Activated T-cell treated with anti-CD3 and anti-CD28 coated beads for 48 hours (primary cell): ENCODE measurements at places on chromosomes 7 and 10.

- DNase-seq = no peak
Observed at GRCh38 chr10:105674448-105674847, 1033.4 kb downstream of the SORCS3 start.

GRCh38 chr10:15197276-15197675 lies 28.8 kb upstream of the NMT2 start:
- DNase-seq = no peak

- DNase-seq = no peak
Observed at GRCh38 chr10:127400216-127400615, 148.9 kb upstream of the NPS start.

DNA sequence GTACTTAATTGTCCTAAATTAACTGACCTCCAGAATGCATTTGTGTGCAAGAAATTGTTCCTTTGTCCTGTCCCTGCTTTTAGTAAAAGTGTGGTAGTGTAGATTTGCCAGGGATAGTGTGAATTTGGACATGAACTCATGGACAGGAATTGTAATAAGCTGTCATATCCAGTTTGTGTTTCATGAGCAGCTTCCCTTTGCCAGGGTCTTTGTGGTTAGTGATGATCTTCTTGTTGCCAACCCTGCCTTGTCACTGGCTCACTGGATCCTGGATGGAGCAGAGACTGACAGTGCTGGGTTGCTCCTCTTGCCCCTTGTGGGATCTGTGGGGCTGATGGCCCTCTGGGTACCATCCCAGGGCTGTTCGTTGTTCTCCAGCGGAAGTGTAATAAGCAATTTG lies 110.1 kb downstream of the CCNY start:
- DNase-seq = no peak

DNA sequence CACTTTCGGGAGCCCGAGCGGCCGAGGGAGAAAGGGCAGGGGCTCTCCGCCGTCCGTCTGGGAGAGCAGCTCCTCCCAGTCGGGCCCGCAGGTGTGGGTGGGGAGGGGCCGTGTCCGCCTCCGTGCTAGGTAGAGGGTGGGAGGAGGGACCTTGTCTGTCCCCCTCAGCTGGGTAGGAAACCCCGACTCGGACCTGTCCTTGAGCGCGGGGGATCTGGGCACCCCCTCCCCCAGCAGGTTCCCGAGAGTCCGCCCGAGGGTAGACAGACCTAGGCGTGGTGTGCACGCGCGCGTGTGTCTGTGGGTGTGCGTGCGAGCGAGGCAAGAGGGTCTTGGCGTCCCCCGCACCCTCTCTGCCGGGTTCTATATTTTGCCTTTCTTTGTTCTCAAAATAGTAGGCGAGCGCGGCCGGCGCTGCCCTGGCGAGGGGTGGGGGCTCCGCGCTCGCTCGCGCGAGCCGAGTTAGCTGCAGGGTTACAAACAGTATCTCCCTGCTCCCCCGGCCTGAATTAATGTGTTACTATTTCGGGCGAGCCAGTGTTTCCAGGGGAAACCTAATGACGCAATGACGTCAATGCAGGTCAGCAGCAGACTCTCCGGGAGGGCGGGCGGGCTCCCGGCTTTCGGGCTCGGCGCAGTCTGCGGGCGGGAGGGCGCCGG lies 73.9 kb upstream of the LEP start:
- no peak for DNase-seq

GRCh38 chr7:148042935-148043631 lies 547.5 kb upstream of the C7orf33 start:
- no peak for DNase-seq

GRCh38 chr10:123995082-123995460 lies 98.3 kb downstream of the CHST15 start:
- no peak for DNase-seq

DNA sequence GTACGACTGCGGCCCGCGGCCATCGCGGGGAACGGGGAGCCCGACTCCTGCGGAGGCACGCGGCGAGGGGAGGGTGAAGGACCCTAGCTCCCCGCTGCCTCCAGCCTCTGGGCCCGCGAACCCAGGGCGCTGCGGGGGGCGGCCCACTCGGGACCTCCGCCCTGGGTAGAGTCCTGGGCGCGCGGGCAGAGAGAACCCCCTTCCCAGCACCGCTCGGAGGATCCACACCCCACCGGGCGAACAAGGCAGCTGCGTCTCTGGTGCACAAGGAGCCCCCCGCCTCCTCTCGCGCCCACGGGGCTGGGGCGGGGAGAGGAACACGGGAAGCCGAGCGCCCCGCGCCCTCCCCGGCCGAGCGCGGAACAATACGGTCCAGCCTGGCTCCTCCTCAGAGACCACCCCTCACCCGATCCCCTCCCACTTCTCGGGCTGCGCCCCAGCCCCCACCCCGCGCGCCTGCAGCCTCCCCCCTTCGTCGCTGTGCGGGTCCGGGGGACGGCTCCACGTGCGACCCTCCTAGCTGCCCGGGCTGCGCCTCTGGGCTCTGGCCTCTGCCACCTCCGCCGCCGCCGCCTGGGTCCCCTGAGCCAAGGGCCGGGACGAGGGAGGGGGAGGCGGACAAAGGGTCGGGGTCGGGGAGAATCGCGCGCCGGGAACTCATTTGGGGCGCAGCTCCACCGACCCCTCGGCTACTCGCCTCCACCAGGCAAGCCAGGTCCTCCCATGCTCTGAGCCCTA lies at the start of gene WDR86:
TSS of gene WDR86 (minus strand) at position 372 of the 738 bp plus-strand sequence. CDS start 449 bp downstream, outside the sequence.
- no peak for DNase-seq

GRCh38 chr7:158125721-158126120 lies 461.9 kb downstream of the PTPRN2 start:
- DNase-seq = no peak

DNA sequence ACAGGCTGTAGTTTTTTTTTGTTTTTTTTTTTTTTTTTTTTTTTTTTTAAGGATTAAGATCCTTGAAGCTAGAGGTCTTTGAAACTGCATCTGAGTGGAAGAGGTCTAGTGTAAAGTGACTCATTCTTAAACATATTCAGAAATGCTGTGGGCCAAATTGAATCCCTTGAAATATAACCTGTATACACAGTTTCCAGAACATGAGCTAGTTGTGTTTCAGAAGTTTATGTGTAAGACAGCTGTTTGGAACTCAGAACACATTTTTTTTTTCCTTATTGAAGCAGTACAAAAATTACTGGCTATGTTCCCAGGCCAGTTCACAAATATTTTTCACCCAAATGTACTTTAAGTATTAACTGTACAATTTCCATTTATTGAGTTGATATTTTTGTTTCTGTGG lies 67.9 kb downstream of the PPP1R9A start:
- no peak for DNase-seq

- DNase-seq = no peak
Observed at GRCh38 chr10:695396-695795, 5.9 kb upstream of the DIP2C start.

DNA sequence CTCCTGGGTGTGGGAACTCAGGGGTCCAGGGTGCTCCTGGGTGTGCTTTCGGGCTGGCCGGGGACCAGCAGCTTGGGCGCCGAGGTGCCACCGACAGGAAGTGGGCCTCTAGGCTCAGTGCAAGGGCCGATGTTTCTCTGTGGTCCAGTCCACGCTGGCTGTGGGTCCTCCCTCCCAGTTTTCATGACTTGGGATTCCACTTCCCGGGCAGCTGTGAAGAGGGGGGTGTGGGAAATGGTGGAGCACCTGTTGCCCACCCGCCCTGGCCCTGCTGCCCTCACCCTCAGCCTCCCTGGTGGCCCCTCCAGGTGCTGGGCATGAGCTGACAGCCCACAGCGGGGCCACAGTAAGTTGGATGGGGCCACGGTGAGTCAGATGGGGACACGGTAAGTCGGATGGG lies 58.5 kb downstream of the NKX6-2 start:
- no peak for DNase-seq

DNA sequence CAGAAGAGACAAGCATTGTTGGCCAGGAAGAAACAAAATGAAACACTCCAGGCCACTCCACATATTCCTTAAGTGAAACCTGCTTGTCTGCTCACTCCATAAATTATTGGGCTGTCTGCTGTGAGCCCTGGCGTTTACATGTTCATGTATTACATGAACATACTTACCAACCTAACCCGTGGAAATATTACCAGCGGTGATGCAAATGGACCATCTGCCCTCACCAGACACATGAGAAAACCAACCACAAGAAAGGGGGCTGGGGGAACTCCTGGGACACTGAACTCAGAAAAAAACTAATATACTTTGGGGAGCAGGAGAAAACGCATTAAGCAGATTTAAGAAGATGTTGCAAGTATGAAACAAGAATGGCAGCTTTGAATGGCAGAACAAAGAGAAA lies 731.2 kb upstream of the IGFBP3 start:
- DNase-seq = no peak

- no peak for DNase-seq
Observed at GRCh38 chr7:78015574-78016260, 217.1 kb downstream of the PHTF2 start.

GRCh38 chr7:100567751-100568175 lies 5.9 kb downstream of the SAP25 start:
- DNase-seq = no peak

DNA sequence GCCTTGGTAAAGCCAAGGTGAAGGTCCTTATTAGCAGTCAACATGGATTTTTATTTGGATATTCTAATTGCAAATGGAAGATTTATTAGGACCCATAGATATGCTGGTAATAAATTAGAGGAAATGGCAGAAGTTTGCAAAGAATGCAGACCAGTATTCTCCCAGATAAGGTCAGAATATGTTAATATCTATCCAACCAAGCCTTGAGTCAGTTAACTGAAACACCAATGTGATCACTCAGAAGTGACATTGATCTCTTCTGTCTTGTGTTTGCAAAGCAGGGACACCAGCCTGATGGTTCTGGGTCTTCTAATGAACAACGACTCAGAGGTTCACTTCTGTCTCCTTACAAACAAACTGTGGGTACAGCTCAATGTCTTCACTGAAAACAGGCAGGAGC lies 21.5 kb downstream of the UROS start:
- no peak for DNase-seq

GRCh38 chr10:21732067-21732772 lies 198.2 kb downstream of the MLLT10 start:
- DNase-seq = peak; percentile 31

DNA sequence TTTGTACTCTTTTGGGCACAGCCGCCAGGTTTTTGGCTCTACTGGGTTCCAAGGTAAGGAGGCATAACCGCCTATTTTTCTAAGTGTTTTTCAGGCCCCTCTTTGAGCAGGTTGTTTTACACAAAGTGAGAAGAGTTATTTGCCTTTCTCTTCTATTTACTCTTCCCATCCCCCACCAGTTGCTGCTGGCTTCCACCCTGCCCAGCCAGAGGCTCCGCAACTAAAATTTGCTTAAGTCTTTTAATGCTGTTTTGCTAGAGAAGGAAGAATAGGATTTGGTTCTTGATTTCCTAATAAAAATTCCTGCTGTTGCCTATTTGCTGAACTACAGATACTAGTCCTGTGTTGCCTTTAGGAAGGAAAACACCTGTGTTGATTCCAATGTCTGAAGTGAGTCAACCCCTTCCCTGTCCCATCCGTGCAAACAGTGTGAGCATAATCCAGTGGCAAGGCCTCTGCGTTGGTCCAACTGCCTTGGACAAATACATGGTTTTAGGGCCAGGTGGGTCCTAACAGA lies 1.9 kb downstream of the PLA2G12B start:
- DNase-seq = no peak

DNA sequence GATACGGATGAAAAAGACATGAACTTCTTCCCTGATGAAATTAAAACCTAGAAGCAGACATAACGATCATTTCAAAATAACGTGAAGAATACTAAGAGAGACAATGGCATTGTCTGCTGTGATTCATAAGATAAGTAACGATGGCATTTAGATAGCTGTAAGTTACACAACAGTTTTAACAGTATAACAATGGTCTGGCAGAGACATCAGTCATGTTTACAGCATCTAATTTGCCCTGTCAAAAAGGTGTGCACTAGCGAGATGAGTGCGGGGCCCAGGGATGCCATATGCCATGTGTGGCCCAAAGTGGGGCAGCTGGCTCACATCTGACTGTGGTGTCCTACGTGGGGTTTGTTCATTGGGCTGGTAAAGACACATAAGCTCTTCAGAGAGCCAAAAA lies 55.7 kb upstream of the RHEB start:
- DNase-seq = no peak

DNA sequence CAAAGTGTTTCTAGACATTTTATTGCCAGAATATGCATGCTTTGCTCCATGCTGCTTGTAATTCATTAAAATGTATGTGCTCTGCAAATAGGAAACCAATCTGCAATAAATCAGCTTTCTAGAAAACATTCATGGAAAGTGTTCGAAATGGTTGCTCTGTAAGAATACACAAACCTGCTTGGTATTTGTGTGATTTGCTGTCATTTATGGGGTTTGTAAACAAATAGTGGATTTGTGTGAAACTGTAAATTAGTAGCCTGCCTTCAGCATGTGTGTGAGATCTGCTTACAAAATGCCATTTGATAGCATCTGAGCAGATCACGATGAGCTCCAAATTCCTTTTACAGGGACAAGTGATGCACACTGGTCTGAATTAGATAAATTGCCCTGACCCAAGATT lies 219.0 kb upstream of the CSTF2T start:
- DNase-seq = no peak

GRCh38 chr10:103564776-103565520 lies 71.4 kb downstream of the NEURL1 start:
- DNase-seq = peak; percentile 45

- DNase-seq = peak; percentile 29
Observed at GRCh38 chr10:24552346-24553016, 171.2 kb downstream of the ARHGAP21 start.

DNA sequence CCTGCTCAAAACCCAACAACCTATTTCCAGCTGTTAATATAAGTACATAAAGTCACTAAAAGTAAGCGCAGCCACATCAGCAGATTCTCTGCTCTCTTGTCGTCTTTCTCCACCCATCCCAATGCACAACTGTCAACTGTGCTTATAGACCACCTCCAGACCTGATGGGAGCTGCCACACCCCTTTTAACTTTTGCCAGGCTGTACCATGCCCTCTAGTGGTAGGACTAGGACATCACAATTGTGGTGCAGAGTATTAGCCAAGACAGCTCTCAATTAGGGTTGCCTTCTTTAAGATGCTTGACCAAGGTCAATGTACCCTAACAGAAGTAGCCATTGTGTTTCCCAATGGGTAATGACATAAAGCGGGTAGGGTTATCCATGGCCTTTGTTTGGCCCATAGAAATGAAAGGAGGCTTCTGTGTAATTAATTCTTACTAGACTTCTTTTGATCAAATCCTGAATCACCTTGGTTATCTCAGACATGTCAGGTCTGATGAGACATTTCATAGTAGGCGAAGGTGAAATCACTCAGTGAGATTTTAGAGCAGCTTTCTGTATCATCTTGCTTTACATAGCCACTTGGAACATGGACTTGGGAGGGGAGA lies 68.1 kb downstream of the SCRN1 start:
- DNase-seq = peak; percentile 15
